ENCODE measurements at places on chromosomes 5 and 9.

- DNase-seq: no peak
Observed at GRCh38 chr9:97660340-97660739, 26.7 kb downstream of the NCBP1 start.

- DNase-seq: no peak
Observed at GRCh38 chr9:100063185-100063584, 35.6 kb downstream of the ERP44 start.

GRCh38 chr5:39521098-39521860 is 96.5 kb upstream of the DAB2 start:
- no peak for DNase-seq

GRCh38 chr5:108560581-108560980 is 178.7 kb upstream of the FBXL17 start:
- no peak for DNase-seq

DNA sequence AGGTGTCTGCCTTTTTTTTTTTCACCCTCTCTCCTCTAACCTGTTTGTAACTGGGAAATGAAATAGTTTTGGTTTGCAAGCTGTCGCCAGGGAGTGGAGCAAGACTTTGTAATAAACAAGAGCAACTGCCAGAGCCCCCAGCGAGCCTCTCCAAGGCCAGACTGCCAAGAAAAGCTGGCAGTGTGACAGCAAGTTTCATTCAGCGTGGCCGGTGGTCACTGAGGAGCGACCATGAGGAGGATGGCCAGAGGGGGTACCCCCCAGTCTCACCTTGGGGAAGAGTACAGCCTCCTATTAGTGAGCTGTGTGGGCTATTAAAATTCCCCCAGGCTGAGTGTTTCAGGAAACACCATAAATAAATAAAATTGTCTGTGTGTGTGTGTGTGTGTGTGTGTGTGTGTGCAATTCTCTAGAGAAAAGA is 49.9 kb downstream of the ZFAND5 start:
- DNase-seq: no peak

DNA sequence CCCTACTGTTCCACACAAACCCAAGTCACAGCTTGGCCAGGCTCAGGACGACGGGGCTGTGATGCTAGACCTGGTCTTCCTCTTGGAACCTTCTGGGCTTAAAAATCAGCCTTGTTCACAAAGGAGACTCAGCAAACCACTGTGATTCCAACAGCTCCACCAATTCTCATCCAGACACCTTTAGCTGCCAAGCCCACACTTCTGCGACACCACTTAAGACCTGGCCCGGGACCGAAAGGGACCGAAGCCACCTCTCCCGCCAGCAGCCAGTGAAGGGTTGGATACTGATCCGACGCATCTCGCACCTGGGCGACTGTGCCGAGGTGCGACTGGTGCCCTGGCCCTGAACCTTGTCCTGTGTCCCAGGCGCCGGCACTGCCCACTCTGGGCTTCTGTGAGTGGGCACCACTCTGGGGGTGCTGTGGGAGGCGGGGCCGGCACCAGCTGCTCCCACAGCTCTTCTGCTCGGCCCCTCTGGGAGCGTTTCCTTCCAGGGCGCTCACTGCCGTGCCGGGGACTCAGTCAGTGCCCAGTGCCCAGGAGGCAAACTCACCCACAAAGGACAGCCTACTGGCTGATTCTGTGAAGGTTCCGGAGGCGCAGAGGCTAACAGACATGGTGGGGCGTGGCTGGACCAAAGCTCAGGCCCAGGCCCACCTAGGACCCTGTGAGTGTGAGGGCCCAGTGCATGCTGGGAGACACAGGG is 50.9 kb downstream of the EXD3 start:
- no peak for DNase-seq

DNA sequence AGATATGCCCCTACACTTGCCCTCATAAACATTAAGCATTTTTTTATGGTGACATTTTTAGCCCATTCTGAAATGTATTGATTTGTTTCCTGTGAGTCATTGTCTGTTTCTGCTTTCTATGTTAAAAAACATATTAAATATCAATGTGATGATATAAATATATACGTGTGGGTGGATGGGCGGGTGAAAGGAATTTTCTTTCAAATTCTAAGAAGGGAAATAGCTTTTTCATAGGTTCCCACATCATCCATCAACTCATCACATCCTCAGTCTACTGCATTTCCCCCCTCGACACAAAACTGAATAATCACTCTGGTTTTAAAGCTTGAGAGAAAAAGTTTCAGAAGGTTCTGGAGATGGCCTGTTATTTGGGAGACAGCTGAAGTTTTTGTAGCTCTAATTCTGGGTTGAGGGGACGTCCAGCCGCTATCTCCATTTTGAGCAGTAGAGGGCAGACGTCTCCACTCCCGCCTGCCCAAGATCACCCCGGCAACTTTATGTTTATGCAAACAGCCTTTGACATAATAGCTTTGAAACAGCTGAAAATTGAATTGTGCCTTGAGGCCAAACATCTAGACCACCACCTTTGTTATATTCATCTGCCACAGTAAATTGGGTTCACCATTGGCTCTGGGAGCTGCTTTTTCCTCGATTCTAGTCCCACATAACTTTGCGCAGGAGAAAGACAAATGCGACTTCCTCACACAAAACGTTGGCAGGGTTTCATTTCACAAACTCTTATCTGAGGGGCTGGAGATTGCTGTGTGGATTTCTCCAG is 216.2 kb upstream of the CLINT1 start:
- no peak for DNase-seq

- peak; percentile 40 for DNase-seq
Observed at GRCh38 chr9:6680797-6681146, 35.2 kb upstream of the GLDC start.

DNA sequence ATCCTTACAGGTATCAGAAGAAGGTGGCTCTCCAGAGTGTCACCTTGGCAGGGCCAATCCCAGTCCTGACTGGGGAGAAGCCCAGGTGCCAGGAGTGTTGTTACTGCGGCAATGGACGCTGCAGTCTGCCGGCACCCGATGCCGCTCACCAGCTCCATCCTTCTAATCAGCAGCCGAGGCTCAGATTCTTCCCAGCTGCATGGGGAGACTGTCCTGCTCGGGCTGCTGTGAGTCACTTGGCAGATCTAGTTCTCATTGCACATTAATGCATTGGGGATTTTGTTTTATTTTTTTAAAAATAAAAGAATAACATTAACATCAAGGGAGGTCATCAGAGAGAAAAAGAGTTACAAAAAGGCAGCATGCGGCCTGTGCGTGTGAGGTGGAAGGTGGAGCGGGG is 115.8 kb downstream of the MTX3 start:
- DNase-seq: no peak

GRCh38 chr9:113012492-113012891 is 500 bp upstream of the ZNF883 start:
- no peak for DNase-seq

DNA sequence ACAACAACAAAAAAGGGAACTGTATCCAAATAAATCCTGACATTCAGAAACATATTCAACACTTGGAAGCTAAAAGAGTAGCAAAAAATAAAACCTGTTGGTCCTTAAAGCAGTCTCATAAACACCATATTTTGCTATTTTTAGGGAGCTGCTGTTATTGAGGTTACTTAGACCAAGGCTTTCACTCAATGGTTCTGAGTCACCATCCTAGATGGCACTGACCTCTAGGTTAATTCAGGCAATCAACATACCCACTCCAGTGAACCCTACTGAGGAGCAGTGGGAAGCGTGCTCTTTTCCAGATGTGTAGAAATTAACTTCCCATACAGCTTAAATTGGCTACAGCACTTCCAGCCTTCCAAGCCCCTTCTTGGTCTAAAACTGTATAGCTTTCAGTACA is 5.2 kb downstream of the GNAQ start:
- no peak for DNase-seq

Measured in activated CD8-positive, alpha-beta memory T cell treated with anti-CD3 and anti-CD28 coated beads for 1 hour (primary cell).